ENCODE measurements at places on chromosomes 6 and 20.
A peak's percentile ranks its signal among the peaks of the same experiment; 100 is the strongest.

DNA sequence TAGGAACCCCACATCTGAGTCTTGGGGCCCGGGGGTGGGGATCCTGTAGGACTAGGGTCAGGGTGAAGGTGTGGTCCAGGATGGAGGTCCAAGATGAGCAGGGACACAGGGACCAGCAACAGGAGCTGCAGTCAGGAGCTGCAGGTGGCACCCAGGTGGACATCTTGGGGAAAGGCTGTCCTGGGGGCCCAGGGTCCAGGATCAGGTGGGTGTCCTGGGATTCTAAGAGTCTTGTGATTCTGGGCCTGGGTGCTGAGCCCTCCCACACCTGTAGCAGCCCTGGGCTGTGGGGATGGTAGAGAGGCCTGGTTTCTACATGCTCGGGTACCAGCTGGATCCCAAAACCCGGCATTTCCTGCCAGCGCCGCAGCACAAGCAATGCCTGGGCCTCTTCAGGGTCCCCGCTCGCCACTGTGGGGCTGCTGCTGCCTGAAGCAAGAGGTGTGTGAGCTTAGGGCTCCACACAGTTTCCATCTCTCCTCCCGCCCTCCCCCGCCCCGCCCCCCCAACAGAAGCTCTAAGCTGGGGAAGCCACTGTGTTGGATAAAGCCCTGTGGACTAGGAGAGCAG lies 20.7 kb downstream of the ERGIC3 start:
- DNase-seq = no peak

- no peak for DNase-seq
Observed at GRCh38 chr20:25116739-25117458, 35.0 kb upstream of the VSX1 start.

DNA sequence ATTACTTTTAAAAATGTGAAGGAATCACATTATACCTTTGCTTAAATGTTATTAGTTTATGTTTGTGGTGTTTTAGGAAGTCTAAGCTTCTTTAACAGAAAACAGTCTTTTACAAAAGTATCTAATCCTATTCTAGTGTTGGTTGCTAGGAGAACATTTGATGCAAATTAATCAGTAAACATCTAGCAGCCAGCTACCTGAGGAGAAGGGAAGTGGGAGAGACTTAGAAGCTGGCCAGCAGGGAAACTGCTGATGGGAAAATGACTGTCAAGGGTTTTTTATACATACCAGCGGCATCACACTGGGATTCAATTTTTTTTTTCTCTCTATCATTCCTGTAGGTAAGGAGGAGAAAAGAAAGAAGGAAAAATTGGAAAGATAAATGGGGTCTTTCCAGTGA lies 686.0 kb upstream of the MMS22L start:
- DNase-seq = no peak

- no peak for DNase-seq
Observed at GRCh38 chr20:52552181-52552872, 360.7 kb upstream of the ZFP64 start.

- no peak for DNase-seq
Observed at GRCh38 chr6:28657381-28657768, 131.7 kb downstream of the GPX5 start.

DNA sequence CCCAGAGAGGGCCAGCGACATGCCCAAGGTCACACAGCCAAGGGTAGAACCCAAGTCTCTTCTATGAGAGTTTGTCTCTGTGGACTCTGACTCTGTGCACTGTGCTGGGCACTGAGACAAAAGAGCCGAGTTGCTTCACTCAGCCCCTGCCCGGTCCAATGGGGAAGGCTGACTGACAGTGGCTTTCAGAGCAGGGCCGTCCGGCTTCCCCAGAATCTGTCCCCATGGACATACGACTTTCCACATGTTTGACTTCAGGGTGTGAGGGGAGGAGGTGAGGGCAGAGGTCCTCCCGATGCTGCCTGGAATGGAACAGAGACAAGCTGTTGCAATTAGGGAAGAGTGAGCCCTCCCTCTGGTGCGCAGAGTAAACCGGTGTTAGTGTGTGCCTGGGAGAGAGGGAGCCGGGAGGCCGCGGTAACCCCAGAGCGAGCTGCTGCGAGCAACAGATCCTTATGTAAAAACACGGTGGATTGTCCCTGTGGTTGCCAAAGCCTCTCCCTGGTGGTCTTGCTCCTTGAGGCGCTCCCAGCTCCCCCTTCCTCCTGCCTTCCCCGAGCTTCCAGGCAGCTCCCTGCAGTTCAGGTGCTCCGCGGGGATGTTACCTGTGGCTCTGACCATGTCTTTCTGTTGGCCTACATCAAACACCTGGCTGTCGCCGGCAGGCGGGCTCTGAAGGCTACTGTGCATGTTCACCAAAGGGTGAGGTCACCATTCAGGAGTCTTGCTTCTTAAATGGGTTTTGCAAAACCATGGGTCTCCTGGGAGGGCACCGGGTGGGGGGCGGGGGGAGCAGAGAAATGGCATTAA lies 672 bp downstream of the SIRPA start:
- no peak for DNase-seq

- no peak for DNase-seq
Observed at GRCh38 chr6:37072526-37072925, 67.1 kb downstream of the FGD2 start.

DNA sequence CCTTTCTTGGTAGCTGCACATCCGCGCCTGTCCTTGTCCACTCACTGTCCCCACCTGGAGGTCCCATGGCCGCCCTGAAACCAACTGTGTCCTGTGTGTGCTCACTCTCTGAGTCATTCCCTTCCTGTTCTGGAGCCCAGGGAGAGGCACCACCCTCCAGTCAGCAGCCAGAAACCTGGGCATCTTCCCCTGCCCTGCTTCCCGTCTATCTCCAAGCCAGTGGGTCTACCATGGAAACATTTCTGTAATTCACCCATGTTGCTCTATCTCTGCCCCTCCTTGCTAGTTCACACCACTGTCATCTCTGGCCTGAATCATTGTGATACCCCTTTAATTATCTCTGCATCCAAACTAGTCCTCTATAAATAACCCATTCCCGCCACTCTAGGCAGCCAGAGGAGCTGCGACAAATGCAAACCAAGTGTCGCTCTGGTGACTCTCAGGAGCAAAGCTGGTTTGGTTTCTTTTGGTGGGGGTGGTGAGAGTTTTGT lies 28.8 kb upstream of the SYNJ2 start:
- DNase-seq = no peak

GRCh38 chr6:49551078-49551865 lies 804 bp downstream of the C6orf141 start:
- peak; percentile 34 for DNase-seq

- DNase-seq = no peak
Observed at GRCh38 chr6:126923807-126924206, 194.7 kb upstream of the RSPO3 start.

DNA sequence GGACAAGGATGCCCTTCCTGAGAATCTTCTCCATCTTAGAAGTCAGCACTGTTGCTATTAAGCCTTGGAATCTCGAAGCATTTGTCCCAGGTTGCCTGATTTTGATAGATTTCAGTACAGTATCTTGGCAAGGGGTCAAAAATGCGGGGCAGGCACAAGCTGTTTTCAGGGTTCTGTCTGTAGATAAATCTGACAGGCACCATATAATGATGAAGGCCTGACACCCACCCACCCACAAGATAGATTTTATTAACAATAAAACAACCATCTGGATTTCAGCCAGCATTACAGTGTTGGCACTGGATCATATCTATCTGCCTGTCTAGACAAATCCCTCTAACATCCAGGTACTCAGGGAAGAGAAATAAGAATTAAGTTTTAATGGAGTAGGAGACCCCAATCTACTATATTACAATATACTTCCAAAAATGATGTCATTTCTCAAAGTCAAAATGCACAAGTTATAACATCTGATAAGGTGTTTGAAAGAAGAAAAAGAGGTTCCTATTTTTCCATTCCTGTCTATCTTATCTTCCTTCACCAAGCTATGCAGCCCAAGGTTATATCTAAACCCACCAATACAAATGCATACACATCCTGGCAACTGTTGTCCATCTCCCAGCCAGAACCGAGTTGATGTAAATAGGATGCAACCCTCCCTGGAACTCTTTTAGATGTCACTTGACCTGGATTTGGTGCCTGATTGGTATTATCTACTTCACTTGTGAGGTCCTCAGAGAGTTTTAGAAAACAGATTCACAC lies 10.7 kb downstream of the NEDD9 start:
- DNase-seq = peak; percentile 57

DNA sequence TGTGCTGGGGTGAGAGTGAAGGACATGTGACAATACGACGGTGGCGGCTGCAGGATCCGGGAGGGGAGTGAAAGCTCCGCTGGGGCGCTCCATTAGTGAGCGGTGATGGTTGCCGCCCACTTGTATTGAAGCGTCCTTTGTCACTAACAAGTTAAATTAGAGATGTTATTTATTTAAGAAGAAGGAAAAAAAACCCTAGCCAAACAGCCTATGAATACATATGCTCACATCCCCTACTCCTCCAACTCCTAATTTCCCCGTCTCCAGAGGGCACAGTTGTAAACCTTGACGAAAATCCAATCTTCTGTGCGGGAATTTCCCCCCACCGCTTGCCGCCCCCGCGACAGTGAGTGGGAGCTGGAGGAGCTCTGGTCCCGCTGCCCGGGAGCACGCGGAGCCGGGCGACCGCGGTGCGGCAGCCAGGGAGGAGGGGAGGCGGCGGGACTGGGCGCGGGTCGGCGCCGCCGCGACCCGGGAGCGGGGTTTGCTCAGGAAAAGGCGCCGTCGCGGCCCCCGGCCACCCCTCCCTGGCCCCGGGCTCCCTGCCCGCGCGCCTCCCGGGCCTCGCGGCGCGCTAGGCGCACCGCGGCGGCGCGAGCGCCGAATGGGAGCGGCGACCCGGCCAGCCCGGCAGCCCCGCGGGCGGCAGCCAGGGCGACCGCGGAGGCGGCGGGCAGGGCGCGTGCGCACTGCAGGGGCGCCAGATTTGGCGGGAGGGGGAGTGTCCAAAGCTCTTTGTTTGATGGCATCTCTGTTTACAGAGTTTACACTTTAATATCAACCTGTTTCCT lies at the start of gene MYB:
Gene MYB, plus strand, starts transcription at position 767 of the 791 bp plus-strand sequence. CDS start 206 bp downstream, outside the sequence.
- DNase-seq = peak; percentile 86

DNA sequence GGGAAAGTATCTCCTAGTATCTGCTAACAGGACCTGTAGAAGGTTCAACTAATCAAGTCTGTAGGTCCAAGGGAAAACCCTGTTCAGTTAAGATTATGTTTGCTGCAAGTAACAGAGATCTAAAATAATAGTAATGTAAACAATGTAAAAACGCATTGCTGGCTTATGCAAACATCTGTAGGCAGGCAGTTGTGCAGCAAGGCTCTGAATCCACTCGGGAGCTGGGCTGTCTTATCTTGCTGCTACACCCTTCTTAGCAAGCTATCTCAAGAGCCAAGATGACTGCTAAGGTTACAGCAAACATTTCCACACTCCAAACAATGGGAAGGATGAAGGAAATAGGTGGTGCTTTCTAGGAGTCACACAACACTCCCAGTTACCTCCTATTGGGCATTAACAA lies 397.3 kb upstream of the NRSN1 start:
- no peak for DNase-seq

DNA sequence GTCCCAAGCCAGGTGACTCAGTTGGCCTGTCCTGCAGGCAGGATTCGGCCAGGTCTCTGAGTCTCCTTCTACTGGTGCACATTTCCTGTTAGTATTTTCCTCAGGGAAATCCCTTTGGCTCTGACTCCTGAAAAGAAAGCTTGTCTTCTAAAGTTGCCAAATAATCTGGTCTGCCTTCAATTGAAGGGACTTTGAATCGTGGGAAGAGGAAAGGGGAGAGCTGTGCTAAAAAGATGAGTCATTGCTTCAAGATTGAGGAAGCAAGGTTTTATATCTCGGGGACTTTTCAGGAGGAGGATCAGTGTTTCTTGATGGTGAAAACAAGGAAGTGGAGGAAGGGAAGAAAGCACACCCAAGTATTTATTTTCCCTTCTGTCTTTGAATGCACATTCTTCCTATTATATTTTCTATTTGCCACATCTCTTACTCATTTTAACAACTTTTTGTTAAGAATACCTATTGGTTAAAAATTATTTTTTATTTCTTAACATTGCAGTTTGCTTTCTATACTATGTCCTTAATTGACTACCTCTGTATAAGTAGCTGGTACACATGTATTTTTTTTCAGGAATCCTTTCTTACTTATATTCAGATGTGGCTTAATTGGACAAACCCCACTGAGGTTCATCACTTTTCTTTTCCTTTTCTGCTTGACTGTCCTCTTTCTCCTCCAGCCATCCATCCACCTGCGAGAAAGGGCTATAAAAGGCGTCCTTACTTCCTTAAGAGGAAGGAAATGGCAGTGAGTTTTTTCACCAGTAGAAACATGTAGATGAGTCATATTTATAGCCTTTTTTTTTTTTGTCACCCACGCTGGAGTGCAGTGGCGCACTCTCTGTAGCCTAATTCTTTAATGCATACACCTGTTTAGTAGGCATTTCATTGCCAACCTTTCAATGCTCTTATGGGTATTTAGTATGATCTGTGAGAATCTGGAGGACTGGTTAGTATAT lies 15.0 kb upstream of the IFNGR1 start:
- DNase-seq = no peak

DNA sequence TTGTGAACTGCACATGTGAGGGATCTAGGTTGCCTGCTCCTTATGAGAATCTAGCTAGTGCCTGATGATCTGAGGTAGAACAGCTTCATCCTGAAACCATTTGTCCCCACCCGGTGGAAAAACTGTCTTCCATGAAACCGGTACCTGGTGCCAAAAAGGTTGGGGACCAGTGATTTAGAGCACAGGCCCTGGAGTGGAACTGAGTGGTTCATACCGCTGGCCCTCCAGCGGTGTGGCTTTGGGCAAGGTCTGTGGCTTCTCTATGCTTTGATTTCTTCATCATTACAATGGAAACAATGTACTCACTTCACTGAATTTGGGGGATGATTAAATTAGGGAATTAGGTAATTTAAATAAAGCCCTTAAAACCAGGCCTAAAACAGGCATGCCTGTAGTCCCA lies 36.3 kb downstream of the CD164 start:
- DNase-seq = no peak

GRCh38 chr6:116326181-116326671 lies 44.5 kb upstream of the DSE start:
- no peak for DNase-seq

GRCh38 chr6:113813142-113813541 lies 44.0 kb upstream of the MARCKS start:
- no peak for DNase-seq

DNA sequence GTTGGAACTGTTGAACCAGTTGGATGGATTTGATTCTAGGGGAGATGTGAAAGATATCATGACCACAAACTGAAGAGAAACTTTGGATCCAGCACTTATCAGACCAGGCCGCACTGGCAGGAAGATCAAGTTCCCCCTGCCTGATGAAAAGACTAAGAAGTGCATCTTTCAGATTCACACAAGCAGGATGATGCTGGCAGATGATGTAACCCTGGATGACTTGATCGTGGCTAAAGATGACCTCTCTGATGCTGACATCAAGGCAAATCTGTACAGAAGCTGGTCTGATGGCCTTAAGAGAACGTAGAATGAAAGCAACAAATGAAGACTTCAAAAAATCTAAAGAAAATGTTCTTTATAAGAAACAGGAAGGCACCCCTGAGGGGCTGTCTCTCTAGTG lies 72.8 kb upstream of the CDYL start:
- DNase-seq = no peak

GRCh38 chr6:109075934-109076333 lies 18.7 kb downstream of the SESN1 start:
- DNase-seq = no peak
